ENCODE measurements at places on chromosomes 5 and 9.

DNA sequence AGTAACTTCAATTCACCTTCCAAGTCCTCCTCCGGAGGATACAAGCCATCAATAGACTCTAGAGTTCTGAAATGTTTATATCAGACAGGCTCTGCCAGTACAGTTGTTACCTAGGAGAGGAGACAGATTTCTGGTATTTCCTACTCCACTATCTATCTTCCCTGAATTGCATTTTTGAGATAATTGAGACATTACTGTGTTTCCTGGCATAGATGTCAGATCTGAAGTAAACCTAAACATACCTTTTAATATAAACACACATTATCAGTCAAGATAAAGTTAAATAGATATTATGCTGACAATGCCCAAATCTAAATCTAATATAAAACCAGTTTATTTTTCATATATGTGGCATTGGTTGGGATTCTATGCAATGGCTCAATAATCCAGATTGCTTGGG lies 8.2 kb upstream of the TYRP1 start:
- DNase-seq: no peak

- no peak for DNase-seq
Observed at GRCh38 chr5:169577951-169578350, 5.6 kb upstream of the SPDL1 start.

DNA sequence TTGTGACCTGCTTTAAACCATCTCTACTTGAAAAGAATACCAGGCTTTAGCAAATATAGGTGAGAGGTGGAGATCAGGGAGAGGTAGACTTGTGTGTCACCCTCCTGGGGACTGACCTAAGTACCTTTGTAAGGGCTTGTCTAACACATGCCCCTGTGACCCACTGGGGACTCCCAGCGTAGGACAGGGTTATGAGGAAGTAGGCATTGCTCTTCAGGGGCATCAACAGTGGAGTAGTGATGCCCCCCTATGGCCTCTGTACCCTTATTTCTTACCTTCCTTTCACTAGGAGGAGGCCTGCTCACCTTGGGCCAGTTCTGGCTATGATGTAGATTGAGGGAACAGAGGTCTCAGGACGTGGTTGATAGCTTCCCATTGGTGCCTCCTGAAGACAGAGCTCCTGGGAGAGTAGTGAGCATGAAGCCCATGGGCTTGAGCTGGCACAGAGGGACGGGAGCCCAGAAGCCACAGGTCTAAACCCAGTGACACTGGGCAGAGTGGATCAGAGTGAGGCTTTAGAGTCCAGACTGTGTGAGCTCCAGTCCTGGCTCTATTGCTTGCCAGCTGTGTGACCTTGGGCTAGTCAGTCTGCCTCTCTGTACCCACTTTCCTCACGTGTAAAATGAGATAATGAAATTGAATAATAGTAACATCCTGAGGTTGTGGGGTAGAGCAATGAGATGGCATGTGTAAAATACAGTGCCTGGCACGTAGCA lies 191.7 kb downstream of the AOPEP start:
- no peak for DNase-seq

- no peak for DNase-seq
Observed at GRCh38 chr9:101673642-101674041, 64.8 kb downstream of the GRIN3A start.

GRCh38 chr5:80105698-80106439 lies 70.7 kb downstream of the THBS4 start:
- no peak for DNase-seq

DNA sequence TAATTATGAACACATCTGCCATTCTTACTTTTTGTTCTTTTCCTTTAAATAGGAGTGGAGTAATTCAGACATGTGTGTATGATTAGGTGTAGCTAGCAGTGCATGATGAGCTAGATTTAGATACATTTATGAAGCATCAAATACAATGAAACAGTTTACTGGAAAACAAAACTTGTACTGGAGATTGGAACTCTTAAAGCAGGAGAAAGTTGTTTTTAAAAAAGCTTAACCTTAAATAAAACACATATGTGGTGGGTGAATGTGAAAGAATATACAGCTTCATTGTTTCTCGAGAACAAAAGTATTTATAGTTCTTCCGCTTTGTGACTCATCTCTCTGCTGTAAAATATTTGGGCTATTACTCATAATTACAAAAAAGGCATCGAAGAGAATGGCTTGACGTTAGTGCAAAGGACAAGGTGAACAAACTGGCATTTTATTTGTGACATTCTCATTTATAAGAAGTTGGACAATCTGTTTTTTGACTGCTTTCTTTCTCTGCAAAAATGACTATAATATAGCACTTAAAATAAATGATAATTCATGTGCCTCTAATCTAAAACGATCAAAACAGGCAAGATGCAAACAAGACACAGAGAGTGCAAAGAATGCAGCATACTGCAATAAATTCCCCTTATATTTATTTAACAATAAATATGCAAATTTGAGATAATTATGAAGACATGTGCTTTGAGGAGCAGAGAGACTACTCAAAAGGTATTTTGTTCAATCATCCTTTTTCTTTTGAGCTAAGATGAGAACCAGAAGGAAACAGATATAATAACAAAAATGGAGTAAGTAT lies 478.8 kb downstream of the CETN3 start:
- DNase-seq: no peak

DNA sequence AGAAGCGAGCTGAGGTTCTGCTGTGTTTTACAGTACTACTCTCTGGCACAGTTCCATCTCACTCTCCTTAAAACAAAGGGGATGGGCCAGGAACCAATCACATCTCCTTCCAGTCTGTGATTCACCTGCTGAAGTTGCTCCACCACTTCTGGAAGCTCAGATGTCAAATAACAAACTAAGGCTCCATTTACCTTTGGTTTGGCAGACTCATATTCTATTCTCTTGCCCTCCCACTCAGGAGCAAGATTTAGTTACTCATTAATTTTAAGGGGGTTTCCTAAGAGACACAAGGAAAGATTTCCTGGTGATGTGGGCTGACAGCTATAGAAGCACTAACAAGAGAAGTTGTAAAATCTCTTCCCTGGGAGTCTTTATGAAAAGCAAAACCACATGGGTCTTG lies 37.8 kb upstream of the KIF2A start:
- DNase-seq: no peak

GRCh38 chr5:112253478-112254250 lies 165.4 kb downstream of the EPB41L4A start:
- no peak for DNase-seq

- DNase-seq: no peak
Observed at GRCh38 chr5:121429761-121430160, 421.9 kb upstream of the FTMT start.

- DNase-seq: no peak
Observed at GRCh38 chr5:65830856-65831255, 95.5 kb upstream of the ERBIN start.

DNA sequence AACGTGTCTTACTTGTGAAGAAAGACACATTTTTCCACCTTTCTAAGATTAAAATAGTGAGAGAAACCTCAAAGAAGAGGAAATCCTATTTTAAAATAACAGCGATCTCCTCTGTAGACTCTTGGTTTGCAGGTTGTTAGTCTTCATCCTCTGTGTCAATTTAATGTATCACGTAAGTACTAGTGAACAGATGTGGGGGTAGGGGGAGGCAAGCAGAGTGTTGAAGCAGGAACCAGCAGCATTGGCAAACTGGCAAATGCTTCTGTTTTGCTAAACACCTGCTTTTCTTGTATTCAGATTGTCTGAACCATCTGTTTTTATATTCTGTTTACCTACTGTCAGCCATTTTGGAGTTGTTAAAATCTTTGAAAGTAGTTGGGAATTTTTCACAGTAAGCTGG lies 159.3 kb upstream of the TLX3 start:
- DNase-seq: no peak

DNA sequence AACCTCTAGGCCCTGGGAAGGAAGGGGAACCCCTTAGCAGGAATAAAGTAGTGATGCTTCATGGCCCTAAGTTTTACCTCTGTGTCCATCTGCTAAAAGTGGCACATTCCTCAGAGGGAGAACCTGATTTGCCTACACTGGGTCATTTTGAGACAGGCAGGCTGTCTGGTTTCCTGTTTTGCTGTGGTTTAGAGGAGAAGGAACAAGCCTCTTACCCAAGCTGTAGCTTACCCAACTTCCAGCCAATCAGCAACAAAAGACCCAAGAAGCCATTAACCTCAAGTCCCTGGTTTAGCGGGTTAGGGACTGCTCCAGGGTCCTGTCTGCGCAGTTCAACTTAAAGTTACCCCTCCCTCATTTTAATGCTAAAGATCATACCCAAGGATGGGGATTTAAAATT lies 411.0 kb downstream of the MAT2B start:
- DNase-seq: no peak

GRCh38 chr9:130961511-130962300 lies 22.7 kb upstream of the FIBCD1 start:
- DNase-seq: no peak

DNA sequence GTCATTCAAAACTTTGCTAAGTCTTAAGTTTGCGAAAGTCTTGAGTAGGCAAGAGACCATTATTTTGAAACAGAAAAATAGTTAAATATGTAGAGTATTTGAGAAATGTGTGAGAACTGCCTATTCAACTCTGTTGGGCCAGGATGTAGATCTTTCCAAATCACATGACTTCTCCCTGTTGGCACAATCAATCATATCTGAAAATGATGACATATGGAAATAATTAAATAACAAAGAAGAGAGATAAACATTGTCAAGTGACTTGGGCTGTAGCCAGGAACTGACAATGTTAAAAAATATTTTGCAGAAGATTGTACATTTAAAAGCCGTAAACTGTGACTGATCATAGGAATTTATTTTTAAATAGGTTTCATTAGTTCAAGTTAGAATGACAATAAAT lies 104.6 kb upstream of the IL6ST start:
- no peak for DNase-seq

DNA sequence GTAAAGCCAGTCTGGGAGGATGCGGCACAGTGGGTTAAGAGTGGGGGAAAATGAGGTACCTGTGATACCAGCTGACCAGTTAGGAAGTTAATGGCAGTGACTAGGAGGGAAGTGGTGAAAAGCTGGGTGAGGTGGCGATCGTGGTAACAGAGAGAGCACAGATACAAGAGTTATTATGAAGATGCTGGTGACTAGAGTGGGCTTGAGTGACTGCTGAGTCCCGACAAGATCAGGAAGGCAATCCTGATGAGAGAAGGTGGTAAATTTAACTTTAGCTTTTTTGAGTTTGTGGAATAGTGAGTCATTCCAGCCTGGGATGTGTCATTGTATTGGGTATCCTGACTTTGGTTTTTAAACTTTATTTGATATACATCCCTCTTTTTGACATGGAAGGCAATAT lies 38.8 kb downstream of the CMYA5 start:
- no peak for DNase-seq

- DNase-seq: no peak
Observed at GRCh38 chr5:11494340-11494739, 409.9 kb downstream of the CTNND2 start.

DNA sequence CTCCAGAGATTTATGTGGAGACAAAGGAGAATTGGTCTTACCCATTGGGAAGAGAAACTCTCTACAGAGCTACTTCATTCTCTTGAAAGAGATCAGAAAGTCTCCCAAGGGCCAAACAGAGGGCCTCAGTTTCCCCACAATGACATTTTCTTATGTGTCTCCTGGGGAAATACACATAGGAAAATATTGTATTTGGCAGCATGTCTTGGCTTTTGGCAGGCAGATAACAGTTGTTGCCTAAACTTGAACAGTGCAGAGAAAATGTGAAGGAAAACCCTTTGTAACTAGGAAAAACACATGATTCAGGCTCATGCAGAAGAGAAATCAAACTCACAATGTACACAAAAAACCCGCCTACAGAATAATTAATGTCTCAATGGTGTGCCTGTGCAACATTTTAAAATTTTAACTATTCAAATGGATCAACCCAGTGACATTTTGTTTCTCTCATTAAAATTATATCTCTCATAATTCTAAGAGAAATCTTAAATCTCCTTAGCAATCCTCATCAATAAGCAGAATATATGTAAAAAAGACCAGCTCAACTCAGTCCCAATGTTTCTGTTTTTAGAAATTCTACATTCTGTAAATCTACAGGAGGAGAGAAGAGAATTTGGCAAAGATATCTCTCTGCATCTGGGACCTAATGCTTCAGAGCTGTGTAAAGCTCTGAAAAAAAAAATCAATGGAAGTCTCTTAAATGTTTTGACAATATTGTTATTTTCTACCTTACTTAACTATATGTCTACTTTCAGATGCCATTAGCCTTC lies 205.1 kb downstream of the ADAMTSL1 start:
- no peak for DNase-seq

DNA sequence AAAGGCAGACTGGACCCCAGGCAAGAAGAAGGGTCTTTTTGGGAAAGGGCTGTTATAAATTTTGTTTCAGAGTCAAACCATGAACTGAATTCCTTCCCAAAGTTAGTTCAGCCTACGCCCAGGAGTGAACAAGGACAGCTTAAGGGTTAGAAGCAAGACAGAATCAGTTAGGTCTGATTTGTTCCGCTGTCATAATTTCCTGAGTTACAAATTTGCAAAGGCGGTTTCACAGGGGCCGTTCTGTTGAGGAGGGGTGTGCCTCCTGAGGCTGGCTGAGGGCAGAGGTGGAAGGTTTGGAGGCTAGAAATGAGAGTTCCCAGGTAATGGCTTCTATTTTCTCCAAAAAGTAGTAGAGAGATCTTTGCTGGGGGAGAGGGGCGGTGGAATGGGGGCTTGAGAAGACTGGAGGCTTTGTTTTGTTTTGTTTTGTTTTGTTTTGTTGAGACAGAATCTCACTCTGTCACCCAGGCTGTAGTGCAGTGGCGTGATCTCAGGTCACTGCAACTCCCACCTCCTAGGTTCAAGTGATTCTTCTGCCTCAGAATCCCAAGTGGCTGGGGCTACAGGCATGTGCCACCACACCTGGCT lies 4.1 kb upstream of the CERCAM start:
- no peak for DNase-seq

GRCh38 chr9:134985451-134985850 lies 67.7 kb upstream of the FCN1 start:
- DNase-seq: no peak

- no peak for DNase-seq
Observed at GRCh38 chr5:110588286-110588980, 138.0 kb downstream of the TMEM232 start.

GRCh38 chr5:80871541-80871961 lies 88.6 kb upstream of the RASGRF2 start:
- no peak for DNase-seq

DNA sequence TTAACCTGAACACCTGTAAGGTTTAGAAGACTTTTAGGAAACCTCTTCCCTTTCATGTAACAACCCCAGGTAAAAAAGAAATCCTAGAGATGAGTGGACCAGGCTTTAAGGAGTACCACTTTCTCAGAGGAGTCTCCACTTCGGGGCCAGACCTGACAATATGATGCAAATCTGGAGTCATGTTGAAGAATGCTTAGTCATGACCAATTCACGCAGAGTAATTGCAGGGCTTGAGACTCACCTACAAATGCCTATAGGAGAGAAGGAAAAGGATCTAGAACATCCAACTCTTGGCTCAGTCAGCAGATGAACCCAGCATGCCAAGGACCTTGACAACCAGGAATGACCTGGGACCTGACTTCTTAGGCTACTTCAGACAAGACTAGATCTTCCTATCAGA lies 235.4 kb downstream of the DOCK8 start:
- DNase-seq: no peak

- no peak for DNase-seq
Observed at GRCh38 chr5:10576121-10576789, 12.4 kb downstream of the ANKRD33B start.

- no peak for DNase-seq
Observed at GRCh38 chr5:76838481-76839261, 11.1 kb upstream of the S100Z start.
